ENCODE measurements at places on chromosomes 2 and 18. TPM values are rescaled to one million over a fixed set of nuclear protein-coding genes. Genes with fewer than 3 reads are reported as not detected.

Gene NBEAL1
- total RNA-seq: 12.3 TPM

Gene SCN3A
- not detected for total RNA-seq

Gene DHRS9
- total RNA-seq: not detected

GRCh38 chr2:43349904-43350303, 123.5 kb upstream of the ZFP36L2 start:
- no peak for DNase-seq

GRCh38 chr18:74803117-74803516, 205.4 kb downstream of the ZNF407 start:
- no peak for DNase-seq

DNA sequence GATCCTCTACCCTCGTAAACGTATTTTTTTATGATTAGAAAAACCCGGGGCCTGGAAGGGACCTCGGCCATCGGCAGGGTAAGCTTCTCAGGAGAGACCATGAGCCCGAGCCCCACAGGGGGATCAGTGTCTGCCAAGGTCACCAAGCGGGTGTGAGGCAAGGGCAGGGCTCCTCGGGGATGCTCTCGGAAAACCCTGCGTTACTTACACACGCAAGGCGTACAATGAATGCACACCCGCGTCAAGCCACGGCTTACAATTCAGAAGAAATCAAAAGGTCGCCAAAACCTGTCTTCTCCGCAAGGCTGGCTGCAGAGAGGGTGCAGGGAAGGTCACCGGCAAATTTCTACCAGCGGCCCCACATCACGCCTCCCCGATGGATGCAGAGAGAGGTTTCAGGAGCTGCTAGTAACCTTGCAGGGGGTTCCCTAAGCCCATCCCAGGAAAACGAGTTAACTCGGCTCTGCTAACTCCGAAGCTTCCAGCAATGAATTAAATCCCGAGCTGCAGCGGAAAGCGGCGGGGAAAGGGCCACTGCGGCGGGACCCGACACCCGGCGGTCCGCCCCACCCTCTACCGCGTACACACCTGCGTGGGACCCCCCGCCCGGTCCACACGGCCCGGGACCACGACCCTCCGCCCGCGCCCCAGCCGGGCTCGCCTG, 638 bp downstream of the ST3GAL5 start:
- no peak for DNase-seq

DNA sequence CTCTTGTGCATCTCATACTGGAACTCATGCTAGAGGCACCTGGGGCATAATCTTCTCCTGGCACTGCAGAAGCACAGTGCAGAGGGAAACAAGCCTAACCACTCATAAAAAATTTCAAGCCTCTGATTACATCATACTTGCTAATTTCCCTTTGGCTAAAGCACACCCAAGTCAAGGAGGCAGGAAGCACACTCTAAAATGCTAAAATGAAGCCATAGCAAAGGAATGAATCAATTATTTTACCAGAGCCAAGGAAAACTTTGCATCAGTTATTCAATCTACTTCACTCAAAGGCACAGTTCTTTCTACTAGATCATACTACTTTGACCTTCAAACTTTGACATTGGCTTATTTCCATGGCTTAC, 79.6 kb upstream of the SPOPL start:
- DNase-seq: no peak

- DNase-seq: no peak
Measured at GRCh38 chr2:64525317-64525613, 1.1 kb downstream of the AFTPH start.

DNA sequence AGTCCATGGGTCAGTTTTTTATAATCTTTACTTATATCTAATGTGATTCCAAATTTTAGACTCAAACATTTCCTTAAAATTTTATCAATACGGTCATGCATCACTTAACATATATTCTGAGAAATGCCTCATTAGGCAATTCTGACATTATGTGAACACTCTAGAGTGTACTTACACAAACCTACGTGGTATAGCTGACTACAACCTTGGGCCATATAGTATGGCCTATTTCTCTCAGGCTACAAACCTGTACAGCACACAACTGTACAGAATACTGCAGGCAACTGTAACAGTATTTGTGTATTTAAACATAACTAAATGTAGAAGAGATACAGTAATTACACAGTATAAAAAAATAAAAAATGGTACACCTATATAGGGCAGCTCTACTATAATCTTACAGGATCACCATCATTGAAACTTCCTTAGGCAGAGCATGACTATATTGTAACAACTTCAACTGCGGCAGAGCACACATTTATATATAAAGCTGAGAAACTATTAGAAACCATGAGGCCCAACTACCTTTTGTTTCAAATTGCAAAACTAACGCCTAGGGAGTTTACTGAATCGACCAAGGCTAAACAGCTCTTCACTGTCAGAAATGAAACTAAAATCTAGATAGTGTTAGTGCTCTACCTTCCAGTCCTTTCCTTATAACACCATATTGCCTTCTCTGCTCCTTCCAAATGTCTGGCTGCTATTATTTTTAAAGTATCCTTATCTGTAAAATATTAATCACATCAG, 6.9 kb downstream of the YES1 start:
- DNase-seq: no peak

GRCh38 chr2:157251932-157252331, 5.6 kb upstream of the GALNT5 start:
- no peak for DNase-seq

- DNase-seq: no peak
Measured at GRCh38 chr2:55269645-55269990, 587 bp upstream of the MTIF2 start.

GRCh38 chr2:59691518-59692190, 861.8 kb downstream of the BCL11A start:
- no peak for DNase-seq

GRCh38 chr2:173117678-173118077, 42.0 kb downstream of the MAP3K20 start:
- no peak for DNase-seq

DNA sequence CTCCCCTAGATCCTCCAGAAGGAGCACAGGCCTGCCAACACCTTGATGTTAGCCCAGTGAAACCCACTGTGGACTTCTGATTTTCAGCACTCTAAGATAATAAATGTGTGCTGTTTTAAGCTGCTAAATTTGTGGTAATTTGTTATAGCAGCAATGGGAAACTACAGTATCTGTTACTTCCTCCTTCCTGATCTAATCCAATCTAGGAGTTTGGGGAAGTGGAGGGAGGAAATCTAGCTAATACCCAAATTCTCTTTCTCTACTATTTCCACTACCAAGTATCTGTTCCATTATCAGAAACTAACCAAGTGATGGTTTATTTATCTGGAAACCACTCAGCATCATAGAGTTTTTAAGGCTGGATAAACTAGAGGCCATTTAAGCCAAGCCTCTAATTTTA, 64.9 kb downstream of the AFF3 start:
- no peak for DNase-seq

DNA sequence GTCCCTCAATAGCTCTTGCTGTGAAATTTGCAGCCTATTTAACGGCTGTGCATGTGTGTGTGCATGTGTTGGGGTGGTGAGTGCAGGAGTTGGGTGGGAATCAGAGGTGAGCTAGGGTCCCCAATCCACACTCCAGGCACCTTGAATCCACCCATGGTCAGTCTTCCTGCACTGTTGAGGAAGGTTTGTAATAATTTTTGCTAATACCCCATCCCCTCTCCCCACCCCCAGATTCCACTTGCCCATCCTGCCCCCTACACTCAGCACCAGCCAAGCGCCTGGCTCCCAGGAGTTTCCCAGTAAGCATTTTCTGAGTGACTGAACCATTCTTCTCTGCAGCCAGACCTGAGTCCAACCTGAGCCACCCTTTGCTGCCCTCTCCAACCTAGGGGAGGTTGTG, 208.4 kb upstream of the RAB12 start:
- DNase-seq: no peak

Data from natural killer cell treated with Interleukin-12 subunit alpha and Interleukin-12 subunit beta and Interleukin-15 and Interleukin-18, amount 100 ng/mL, for 72 hours (primary cell).